ENCODE measurements at places on chromosomes 6 and 20. TPM values are rescaled to one million over a fixed set of nuclear protein-coding genes. Genes with fewer than 3 reads are reported as not detected.

SNAP91 gene
- not detected for total RNA-seq

HUS1B gene
- 0.84 TPM for total RNA-seq

CALHM6 gene
- total RNA-seq: 7.4 TPM

GNMT gene
- total RNA-seq: 0.35 TPM

RNF39 gene
- total RNA-seq: not detected

ABHD16B gene
- total RNA-seq: not detected

PTCRA gene
- not detected for total RNA-seq

TCP1 gene
- 631 TPM for total RNA-seq

RGS17 gene
- total RNA-seq: not detected

CNR1 gene
- total RNA-seq: not detected

TGM3 gene
- total RNA-seq: not detected

STX11 gene
- 38.5 TPM for total RNA-seq

SPATA25 gene
- total RNA-seq: 0.90 TPM

ANKRD66 gene
- not detected for total RNA-seq

NHLRC1 gene
- 0.19 TPM for total RNA-seq

MAP3K5 gene
- 3.5 TPM for total RNA-seq

ZHX3 gene
- total RNA-seq: 15.5 TPM

TAF4 gene
- 16.4 TPM for total RNA-seq

NKX2-4 gene
- total RNA-seq: not detected

ID4 gene
- not detected for total RNA-seq

RBPJL gene
- not detected for total RNA-seq

RSPH9 gene
- not detected for total RNA-seq

SH3BGRL2 gene
- 5.1 TPM for total RNA-seq

OPRM1 gene
- not detected for total RNA-seq

FAM209B gene
- total RNA-seq: not detected

CLPSL2 gene
- total RNA-seq: not detected

CEP85L gene
- total RNA-seq: 41.9 TPM

MACROD2 gene
- 0.14 TPM for total RNA-seq

ELOVL4 gene
- 2.2 TPM for total RNA-seq

ROS1 gene
- total RNA-seq: not detected

NMBR gene
- not detected for total RNA-seq

GABRR1 gene
- total RNA-seq: not detected

SNRNP48 gene
- total RNA-seq: 16.1 TPM

HLA-DRA gene
- 12.2 TPM for total RNA-seq

FABP7 gene
- total RNA-seq: not detected

CLDN20 gene
- total RNA-seq: not detected

BTBD3 gene
- total RNA-seq: 3.9 TPM

CCN6 gene
- total RNA-seq: 0.30 TPM

SAMD3 gene
- 3.3 TPM for total RNA-seq

NDRG3 gene
- 16.3 TPM for total RNA-seq

SIRPG gene
- 34.1 TPM for total RNA-seq

SNPH gene
- 3.2 TPM for total RNA-seq

HLA-DRB1 gene
- 4.2 TPM for total RNA-seq

TMEM244 gene
- not detected for total RNA-seq

MICB gene
- total RNA-seq: 18.5 TPM

C20orf144 gene
- total RNA-seq: 0.10 TPM

ZNF165 gene
- total RNA-seq: 4.3 TPM

ARFGEF3 gene
- 1.7 TPM for total RNA-seq

SLC32A1 gene
- total RNA-seq: not detected

TSPO2 gene
- not detected for total RNA-seq

SOBP gene
- total RNA-seq: 0.70 TPM

FAM217A gene
- not detected for total RNA-seq

NEURL2 gene
- total RNA-seq: 2.5 TPM

MLIP gene
- not detected for total RNA-seq

PCSK2 gene
- not detected for total RNA-seq

HIVEP2 gene
- 27.1 TPM for total RNA-seq

PTCHD4 gene
- total RNA-seq: not detected

BTN1A1 gene
- total RNA-seq: 0.16 TPM

PTK6 gene
- 0.26 TPM for total RNA-seq

AHCY gene
- 245 TPM for total RNA-seq

All from activated naive CD8-positive, alpha-beta T cell treated with anti-CD3 and anti-CD28 coated beads for 36 hours (primary cell).